Foreskin keratinocyte (primary cell): ENCODE measurements at places on chromosomes 2 and 18.

DNA sequence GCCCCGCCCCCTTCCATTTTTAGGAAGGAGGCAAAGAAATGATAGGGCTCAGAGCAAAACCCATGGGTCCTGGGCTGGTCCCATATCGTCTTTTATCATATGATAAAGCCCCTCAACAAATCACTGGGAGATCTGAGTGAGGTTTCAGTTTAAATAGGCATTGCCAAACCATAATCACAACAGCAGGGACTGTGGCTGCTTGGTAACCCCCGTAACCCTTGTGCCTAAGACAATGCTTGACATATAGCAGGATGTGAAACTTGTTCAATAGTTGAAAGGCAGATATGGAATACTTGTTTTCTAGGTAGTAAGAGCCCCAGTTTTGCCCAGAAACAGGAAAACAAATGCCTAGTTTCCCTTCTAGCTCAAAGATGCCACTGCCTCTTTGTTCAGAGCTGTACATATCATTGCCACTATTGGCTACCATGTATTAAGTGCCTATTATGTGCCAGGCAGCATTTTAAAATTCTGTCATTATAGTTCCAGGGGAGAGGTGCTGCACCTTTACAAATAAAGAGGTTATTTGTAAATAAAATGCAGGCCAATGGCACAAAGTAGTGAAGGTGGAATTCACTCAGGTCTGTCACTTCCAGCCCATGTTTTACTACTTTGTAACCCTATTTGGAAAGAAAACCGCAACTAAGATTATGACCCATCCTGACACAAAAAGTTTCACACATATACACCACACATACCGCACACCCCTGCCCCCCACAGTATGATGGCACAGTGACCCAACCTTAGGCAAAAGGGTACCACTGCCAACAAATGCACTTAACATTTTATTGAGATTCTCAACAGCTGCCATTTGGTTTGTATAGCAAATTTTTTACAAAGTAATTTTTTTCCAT lies 14.2 kb downstream of the NAGK start:
- DNase-seq = no peak

DNA sequence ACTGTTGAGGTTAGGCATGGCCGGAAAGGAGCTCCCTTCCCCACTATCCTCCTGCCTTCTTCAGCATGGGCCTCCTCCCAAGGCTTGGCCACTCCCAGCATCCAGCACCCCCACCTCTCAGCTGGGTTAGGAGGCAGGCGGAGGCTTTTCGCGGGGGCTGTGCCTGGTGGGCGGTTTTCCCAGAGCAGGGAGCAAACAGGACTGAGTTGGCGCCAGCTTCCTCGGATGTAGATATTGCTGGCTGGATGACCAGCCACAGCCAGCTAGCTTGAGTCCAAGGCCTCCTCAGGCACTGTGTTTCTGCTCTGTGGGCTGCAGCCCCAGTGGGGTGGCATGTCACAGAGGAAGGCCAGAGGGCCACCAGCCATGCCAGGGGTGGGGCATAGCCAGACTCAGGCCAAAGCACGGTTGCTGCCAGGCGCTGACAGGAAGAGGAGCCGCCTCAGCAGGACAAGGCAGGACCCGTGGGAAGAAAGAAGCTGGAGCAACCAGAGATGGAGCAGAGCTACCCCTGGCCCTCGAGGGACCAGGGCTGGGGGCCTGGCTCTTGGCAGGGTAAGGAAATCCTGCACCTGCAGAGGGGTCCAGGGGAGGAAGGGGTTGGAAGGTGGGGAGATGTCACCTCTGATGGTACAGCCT lies at the start of gene TCF23:
TSS of gene TCF23 (plus strand) at position 204 of the 639 bp plus-strand sequence. CDS start at position 334, 130 bp downstream.
- DNase-seq = no peak

DNA sequence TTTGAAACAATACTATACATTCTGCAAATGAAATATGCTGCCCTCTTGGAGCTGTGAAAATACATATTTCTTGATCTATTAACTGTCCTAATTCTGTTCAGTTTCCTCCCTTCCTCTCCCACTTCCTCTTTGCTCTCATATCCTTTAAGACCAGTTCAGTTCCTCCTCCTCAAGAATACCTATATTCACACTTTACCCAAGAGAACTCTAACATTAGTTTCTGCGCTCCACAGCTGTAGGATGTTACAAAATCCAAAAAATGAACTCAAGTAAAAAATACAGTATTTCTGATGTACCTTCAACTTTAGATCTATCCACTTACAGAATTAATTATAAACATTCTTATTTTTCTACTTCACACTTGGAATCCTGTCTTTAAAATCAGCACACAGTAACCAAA lies 5.4 kb downstream of the ITSN2 start:
- no peak for DNase-seq

GRCh38 chr2:112887964-112888749 lies 22.8 kb upstream of the IL37 start:
- DNase-seq = no peak

GRCh38 chr2:241850544-241851324 lies 8.0 kb downstream of the PDCD1 start:
- no peak for DNase-seq

GRCh38 chr2:105592288-105592687 lies 152.4 kb upstream of the NCK2 start:
- DNase-seq = no peak
